ENCODE measurements at places on chromosomes 16 and 17. TPM values are rescaled to one million over a fixed set of nuclear protein-coding genes. Genes with fewer than 3 reads are reported as not detected.

GRCh38 chr16:62020681-62021080 is 15.6 kb downstream of the CDH8 start:
- DNase-seq = no peak

GRCh38 chr17:14805348-14805747 is 459.8 kb downstream of the PMP22 start:
- no peak for DNase-seq

DNA sequence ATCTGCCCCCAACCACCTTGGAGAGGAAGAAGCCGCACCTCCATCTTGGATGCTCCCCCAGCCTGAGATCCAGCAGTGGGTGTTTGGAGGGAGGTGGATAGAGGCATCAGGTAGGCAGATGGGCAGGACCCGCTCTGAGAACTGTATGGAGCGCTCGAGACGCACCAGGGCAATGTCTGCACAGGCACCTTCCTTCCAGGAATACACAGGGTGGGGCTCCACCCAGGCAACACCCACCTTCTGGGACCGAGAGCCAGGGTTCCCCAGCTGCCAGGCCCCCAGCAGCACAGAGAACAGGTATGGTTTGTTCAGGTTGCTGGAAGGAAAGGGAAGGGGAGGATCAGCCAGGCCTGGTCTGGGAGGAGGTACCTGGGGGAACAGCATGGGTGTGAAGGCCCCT is 2.4 kb downstream of the PRSS22 start:
- no peak for DNase-seq

- DNase-seq = no peak
Observed at GRCh38 chr16:87045466-87046216, 271.6 kb downstream of the C16orf95 start.

DNA sequence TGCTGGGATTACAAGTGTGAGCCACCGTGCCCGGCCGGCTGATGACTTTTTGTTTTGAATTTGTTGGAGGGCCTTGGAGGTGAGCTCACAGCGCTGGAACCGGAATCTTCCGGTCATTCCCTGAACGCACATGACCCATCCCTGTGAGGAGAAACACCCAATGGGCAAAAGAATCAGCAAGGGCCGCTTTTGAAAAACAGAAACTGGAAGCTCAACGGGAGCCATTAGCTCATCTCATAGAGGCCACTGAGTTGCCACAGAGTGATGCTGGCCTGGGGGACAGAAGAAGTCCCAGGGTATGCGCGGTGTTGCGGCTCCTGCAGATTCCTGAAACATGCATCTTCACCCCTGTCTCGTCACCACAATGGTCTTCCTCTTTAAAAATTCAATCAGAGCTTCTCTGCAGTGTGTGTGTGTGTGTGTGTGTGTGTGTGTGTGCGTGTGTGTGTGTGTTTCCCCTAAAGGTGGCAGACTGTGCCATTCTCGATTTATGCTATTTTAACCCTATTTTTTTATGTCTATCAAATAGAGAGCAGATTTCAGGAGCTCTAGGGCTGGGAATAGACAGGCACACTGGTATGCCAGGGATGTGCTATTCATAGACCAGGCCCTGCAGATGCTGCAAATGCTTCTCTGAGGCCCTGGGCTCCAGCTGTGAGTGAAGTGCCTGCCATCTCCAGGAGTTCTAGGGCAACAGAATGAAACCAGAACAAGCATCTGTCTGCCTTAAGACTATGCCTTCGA is 68.3 kb downstream of the MARCHF10 start:
- no peak for DNase-seq

DNA sequence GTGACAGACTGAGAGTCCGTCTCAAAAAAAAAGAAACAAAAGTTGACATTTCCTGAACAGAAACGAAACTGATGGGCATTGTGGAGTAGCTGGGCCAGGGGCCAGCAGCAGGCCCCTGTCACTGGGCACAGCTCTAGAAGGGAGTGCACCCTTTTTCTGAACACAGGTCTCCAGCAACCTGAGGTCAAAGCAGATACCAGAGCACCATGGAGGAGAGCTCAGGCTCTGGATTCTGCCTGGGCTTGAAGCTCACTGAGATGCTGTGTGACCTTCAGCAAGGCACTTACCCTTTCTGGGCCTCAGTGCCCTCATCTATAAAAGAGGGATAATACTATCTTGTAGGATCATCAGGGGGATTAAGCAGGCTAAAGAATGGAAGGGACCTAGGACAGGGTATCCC is 5.0 kb downstream of the SBK1 start:
- DNase-seq = no peak

The BCAR1 gene
- 0.08 TPM for total RNA-seq

The KATNB1 gene
- 36.3 TPM for total RNA-seq

The OGFOD1 gene
- 41.8 TPM for total RNA-seq

The HOXB9 gene
- 0.65 TPM for total RNA-seq

The EVPLL gene
- not detected for total RNA-seq

Measured in activated CD8-positive, alpha-beta T cell treated with anti-CD3 and anti-CD28 coated beads, Interleukin-2, amount 10 ng/mL, durations not matched to agents 7 days and 5 days (primary cell).